ENCODE measurements at places on chromosomes 12 and 14. TPM values are rescaled to one million over a fixed set of nuclear protein-coding genes. Genes with fewer than 3 reads are reported as not detected.

Gene B4GALNT3
- not detected for total RNA-seq

Gene CLEC2A
- not detected for total RNA-seq

Gene OLR1
- 1.2 TPM for total RNA-seq

Gene CD9
- 266 TPM for total RNA-seq

Gene RILPL1
- total RNA-seq = 7.8 TPM

Gene EPYC
- not detected for total RNA-seq

Gene ITGA7
- 130 TPM for total RNA-seq

Gene GPR162
- 11.8 TPM for total RNA-seq

Gene GOLT1B
- 38.8 TPM for total RNA-seq

Gene PDE6H
- not detected for total RNA-seq

Gene LAG3
- total RNA-seq = 0.26 TPM

Gene TDRD9
- total RNA-seq = 0.50 TPM

Gene ACIN1
- 75.1 TPM for total RNA-seq

Gene TPPP2
- not detected for total RNA-seq

Gene TMEM132C
- under 0.01 TPM for total RNA-seq

Gene IQSEC3
- 1.3 TPM for total RNA-seq

Gene GPR84
- not detected for total RNA-seq

Gene ZCRB1
- 31.2 TPM for total RNA-seq

Gene HOXC5
- total RNA-seq = not detected

Gene CLEC2B
- 15.7 TPM for total RNA-seq

Gene RPGRIP1
- under 0.01 TPM for total RNA-seq

Gene PTPN6
- 0.26 TPM for total RNA-seq

Gene CMA1
- not detected for total RNA-seq

Gene CCDC175
- not detected for total RNA-seq

Gene OTOGL
- total RNA-seq = under 0.01 TPM

Gene GPR132
- 0.26 TPM for total RNA-seq

Gene HOXC12
- not detected for total RNA-seq

Gene HOXC13
- not detected for total RNA-seq

Gene DPPA3
- not detected for total RNA-seq

Gene HRK
- under 0.01 TPM for total RNA-seq

Gene VRTN
- not detected for total RNA-seq

Gene GLIPR1L2
- total RNA-seq = 0.33 TPM

Gene GYS2
- total RNA-seq = not detected

Measured in fibroblast of lung (primary cell).